ENCODE measurements at places on chromosomes 7 and 10.

- no peak for DNase-seq
Measured at GRCh38 chr10:129341087-129341486, 126.0 kb upstream of the MGMT start.

DNA sequence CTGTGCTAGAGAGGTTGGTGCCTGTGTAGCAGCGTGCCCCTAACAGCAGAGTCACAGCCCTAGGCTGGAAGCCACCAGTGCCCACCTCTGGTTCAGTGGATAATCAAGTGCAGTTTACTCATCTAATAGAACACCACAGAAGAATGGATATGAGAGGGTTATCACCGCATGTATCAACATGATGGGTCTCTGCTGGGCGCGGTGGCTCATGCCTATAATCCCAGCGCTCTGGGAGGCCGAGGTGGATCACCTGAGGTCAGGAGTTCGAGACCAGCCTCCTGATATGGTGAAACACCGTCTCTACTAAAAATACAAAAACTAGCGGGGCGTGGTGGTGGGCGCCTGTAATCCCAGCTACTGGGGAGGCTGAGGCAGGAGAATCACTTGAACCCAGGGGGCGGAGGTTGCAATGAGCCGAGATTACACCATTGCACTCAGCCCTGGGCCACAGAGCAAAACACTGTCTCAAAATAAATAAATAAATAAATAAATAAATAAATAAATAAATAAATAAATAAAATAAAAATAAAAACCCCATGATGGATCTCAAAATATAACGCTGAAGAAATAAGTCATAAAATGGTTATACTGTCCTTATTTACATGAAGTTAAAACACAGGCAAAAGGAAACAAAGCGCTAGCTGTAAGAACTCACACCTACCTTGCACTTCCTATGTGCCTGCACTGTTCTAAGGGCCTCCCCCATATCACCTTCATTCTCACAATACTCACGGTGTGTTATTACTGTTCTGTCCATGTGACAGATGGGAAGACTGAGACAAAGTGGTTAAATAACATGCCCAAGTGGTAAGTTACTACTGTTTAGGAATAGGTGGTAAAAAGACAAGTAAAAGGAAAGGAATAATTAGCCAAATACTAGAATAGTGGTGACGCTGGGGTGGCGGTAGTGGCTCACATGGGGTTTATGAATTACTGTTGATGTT lies 70.9 kb downstream of the AMZ1 start:
- no peak for DNase-seq

DNA sequence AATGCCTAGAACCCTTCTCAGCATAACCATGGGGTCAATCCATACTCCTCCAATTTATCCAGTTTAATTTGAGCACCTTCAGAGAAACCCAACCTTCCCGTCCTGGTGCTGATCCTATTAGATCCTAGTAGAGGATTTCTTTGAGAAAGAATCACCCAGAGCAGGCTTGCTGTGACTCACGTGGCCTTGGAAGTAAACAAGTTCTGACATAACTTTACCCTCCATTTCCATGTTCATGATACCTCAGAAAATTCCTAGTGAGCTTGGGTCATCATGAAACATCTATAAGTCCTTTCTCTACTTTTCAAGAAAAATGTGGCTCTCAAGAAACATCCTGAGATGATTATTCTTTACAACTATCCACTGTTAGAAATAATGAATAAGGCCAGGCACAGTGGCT lies 71.7 kb downstream of the PRLHR start:
- no peak for DNase-seq

- no peak for DNase-seq
Measured at GRCh38 chr10:25666276-25666675, 267.8 kb upstream of the MYO3A start.

Measured in hematopoietic multipotent progenitor cell treated with erythropoietin and hydrocortisone succinate and interleukin-3 and kit ligand, for 4 days (in vitro differentiated cells).